CD4-positive, alpha-beta memory T cell (primary cell): ENCODE measurements at places on chromosomes 1 and 21. TPM values are rescaled to one million over a fixed set of nuclear protein-coding genes. Genes with fewer than 3 reads are reported as not detected.

The PODN gene
- polyA plus RNA-seq: not detected

The CCDC28B gene
- polyA plus RNA-seq: 8.5 TPM

The CYP4B1 gene
- 1.4 TPM for polyA plus RNA-seq

The CSF3R gene
- not detected for polyA plus RNA-seq

The SEC22B gene
- 18.7 TPM for polyA plus RNA-seq

The KRTAP7-1 gene
- polyA plus RNA-seq: not detected

The HDAC1 gene
- 169 TPM for polyA plus RNA-seq
